MM.1S (cell line): ENCODE measurements at places on chromosomes 4 and X.
A peak's percentile ranks its signal among the peaks of the same experiment; 100 is the strongest.

DNA sequence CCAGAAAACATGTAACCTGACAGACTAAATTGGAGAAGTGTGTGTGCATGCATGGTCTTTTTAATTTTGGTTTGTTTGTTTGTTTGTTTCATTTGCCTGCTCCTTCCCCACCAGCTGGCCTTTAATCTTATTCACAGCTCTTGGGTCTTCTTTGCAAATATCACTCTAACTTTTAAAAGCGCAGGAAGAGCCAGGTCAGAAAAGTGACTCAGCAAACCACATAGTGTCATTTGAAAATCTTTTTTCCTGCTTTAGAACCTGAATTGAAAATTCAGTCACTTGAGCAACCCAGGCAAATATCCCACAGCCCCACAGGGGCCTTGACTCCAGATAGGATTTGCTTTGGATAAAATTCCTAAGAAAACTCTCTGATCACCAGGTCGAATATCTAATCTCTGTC, 4.6 kb downstream of the TMEM255A start:
- DNase-seq = no peak
- no peaks in the 10 kb centered on the region for H3K36me3 ChIP-seq
- no peak overlapping the region; the same call in 1 of the 2 replicates for H3K4me3 ChIP-seq
- peaks cover 50% of the 10 kb centered on the region for H3K4me1 ChIP-seq
- H3K27me3 ChIP-seq = no peaks in the 10 kb centered on the region

GRCh38 chr4:55561889-55562288, 15.2 kb upstream of the CLOCK start:
- H3K27ac ChIP-seq = no peak overlapping the region
- no peak overlapping the region for H3K4me3 ChIP-seq
- peaks cover 12% of the 10 kb centered on the region for H3K4me1 ChIP-seq
- no peaks in the 10 kb centered on the region for H3K36me3 ChIP-seq
- DNase-seq = peak; percentile 53

DNA sequence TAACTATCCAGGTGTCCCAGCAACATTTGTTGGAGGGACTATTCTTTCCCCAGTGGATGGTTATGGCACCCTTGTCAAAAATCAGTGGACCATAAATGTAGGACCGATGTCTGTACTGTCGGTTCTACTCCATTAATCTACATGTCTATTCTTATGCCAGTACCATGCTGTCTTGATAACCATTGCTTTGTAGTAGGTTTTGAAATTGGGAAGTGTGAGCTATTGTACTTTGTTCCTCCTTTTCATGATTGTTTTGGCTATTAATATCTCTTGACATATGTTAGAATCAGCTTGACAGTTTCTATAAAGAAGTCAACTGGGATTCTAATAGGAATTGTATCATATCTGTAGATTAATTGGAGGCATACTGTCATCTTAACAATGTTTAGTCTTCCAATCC, 112.7 kb downstream of the HNRNPD start:
- H3K27ac ChIP-seq = no peak overlapping the region
- no peak overlapping the region for H3K4me3 ChIP-seq
- H3K4me1 ChIP-seq = no peaks in the 10 kb centered on the region
- H3K27me3 ChIP-seq = no peaks in the 10 kb centered on the region
- DNase-seq = no peak
- no peaks in the 10 kb centered on the region for H3K36me3 ChIP-seq

GRCh38 chrX:24241822-24242648, 71.8 kb downstream of the SUPT20HL2 start:
- no peaks in the 10 kb centered on the region for H3K27me3 ChIP-seq
- peak overlapping the region; percentile 71; the same call in 1 of the 2 replicates for H3K27ac ChIP-seq
- peak; percentile 30 for DNase-seq
- H3K4me1 ChIP-seq = peaks cover 25% of the 10 kb centered on the region; the same call in 1 of the 2 replicates

GRCh38 chrX:9498236-9498635, 33.4 kb downstream of the TBL1X start:
- H3K27ac ChIP-seq = no peak overlapping the region
- H3K4me1 ChIP-seq = no peaks in the 10 kb centered on the region
- DNase-seq = no peak
- no peak overlapping the region for H3K4me3 ChIP-seq
- no peaks in the 10 kb centered on the region for H3K27me3 ChIP-seq

DNA sequence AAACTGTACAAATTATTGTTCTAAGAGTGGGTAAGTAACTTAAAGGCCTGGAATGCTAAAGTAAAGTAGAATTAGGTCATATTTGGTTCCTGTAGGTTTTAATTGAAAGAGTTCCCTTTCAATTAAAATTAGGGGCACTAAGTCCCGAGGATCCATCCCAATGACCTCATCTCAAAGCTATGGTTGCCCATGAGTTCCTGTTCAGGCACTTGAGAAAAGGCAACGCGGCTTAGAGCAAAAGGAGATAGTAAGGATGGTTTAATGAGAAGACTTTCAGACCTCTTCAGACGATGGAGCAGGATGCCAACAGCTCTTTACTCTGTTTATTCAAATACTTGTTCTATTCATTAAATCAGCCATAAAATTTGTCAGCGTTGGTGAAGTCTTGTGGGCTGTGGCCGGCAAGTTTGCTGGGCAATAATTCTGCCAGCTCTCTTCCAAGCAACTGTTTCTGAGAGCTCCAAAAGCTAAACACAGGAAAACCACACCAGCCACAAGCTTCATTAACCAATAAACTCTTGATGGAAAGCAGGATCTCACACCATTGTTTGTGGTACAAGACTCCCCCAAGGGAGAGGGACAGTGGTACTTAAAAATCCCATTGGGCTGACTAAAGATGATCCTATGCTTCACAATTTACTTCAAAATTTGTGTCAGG, 167.4 kb downstream of the COL4A6 start:
- DNase-seq = no peak
- no peak overlapping the region for H3K27ac ChIP-seq

GRCh38 chrX:11591723-11592346, 73.9 kb downstream of the ARHGAP6 start:
- DNase-seq = peak; percentile 19
- H3K4me3 ChIP-seq = no peak overlapping the region
- peak overlapping the region; percentile 35; the same call in 1 of the 2 replicates for H3K27ac ChIP-seq
- peaks cover 9% of the 10 kb centered on the region; the same call in 1 of the 2 replicates for H3K4me1 ChIP-seq
- no peaks in the 10 kb centered on the region for H3K27me3 ChIP-seq

- no peak overlapping the region for H3K4me3 ChIP-seq
- no peaks in the 10 kb centered on the region for H3K36me3 ChIP-seq
- no peak overlapping the region for H3K27ac ChIP-seq
- no peaks in the 10 kb centered on the region for H3K4me1 ChIP-seq
- peak; percentile 9 for DNase-seq
Measured at GRCh38 chrX:92232182-92232581, 453.0 kb downstream of the PCDH11X start.

DNA sequence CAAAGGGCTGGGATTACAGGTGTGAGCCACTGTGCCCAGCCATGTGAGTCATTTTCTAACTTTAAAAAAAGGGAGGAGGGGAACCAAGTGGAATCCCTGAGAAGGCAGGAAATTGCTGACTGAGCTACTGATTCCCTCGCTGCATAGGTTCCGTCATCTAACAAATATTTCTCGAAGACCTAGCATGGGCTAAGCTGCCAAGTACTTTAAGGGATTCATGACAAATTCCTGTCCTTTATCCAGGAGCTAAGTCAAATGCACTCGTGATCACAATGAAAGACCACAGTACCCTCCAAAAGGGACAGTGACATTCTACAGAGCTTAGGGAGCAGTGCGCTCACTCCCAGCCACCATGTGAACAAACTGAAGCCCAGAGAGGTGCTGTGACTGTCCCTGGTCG, 33.2 kb upstream of the MAN2B2 start:
- no peak overlapping the region for H3K4me3 ChIP-seq
- DNase-seq = no peak
- H3K36me3 ChIP-seq = no peaks in the 10 kb centered on the region
- H3K27me3 ChIP-seq = peaks cover 73% of the 10 kb centered on the region
- no peak overlapping the region for H3K27ac ChIP-seq
- no peaks in the 10 kb centered on the region for H3K4me1 ChIP-seq

DNA sequence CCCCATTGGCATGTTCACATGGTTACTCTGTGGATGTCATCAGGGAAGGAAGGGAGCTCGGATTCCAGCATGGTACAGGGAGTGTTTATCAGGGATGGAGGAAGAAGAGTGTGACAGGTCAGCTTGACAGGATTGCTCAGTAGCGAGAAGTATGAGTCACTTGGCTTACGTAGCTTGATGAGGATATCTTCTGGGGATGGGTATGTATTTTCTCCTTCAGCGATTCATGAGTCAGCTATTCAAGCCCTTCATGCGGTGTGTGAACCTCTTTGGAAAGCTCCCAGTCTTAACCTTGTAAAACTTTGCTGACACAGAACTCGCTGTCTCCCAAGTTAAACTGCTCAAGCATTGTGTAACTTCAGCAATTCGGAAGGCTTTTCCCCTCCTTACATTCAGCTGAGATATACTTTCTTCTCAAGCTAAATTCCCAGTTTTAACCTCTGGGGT, 275.4 kb downstream of the ARHGAP10 start:
- H3K4me1 ChIP-seq = no peaks in the 10 kb centered on the region
- DNase-seq = no peak
- no peaks in the 10 kb centered on the region for H3K36me3 ChIP-seq
- H3K27ac ChIP-seq = no peak overlapping the region
- H3K27me3 ChIP-seq = no peaks in the 10 kb centered on the region
- H3K4me3 ChIP-seq = no peak overlapping the region

DNA sequence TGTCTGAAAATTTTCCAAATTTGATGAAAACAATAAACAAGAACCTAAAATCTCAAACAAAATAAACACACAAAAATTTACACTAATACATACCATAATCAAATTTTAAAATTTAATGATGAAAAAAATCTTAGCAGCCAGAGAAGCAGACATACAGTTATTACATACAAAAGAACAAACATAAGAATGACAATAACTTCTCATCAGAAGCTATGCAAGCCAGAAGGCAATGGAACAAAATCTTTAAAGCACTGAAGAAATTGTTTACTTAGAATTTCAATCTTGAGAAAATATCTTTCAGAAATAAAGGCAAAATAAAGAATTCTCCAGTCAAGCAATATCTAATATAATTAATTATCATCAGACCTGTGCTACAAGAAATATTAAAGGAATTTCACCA, 121.3 kb downstream of the IDS start:
- H3K27ac ChIP-seq = no peak overlapping the region
- no peak for DNase-seq
- H3K36me3 ChIP-seq = no peaks in the 10 kb centered on the region
- H3K27me3 ChIP-seq = no peaks in the 10 kb centered on the region
- no peaks in the 10 kb centered on the region for H3K4me1 ChIP-seq
- H3K4me3 ChIP-seq = no peak overlapping the region

GRCh38 chr4:65437102-65437501, 233.2 kb downstream of the EPHA5 start:
- H3K4me3 ChIP-seq = no peak overlapping the region
- H3K27me3 ChIP-seq = no peaks in the 10 kb centered on the region
- DNase-seq = no peak
